Naive thymus-derived CD8-positive, alpha-beta T cell (primary cell): ENCODE measurements at places on chromosomes 2 and 18. TPM values are rescaled to one million over a fixed set of nuclear protein-coding genes. Genes with fewer than 3 reads are reported as not detected.

The TTR gene
- not detected for polyA plus RNA-seq

DNA sequence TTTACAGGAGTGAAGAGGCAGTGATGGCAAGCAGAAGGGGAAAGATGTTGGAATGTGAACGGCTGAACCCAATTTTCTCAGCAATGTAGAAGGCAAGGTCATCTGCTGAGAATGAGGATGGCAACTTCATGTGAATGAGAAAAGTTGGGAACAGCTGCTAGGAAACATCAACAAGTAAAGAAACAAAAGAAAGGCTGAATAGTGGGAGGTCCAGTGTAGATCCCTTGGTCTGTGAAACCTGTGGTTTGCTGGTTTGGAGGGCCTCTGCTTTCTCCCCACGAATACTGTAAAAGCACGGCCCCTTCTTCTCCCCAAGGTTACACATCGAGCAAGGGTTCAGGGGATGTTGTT is 27.4 kb downstream of the MARCHF4 start:
- no peak overlapping the region for H3K4me3 ChIP-seq
- no peaks in the 10 kb centered on the region for H3K27me3 ChIP-seq
- H3K4me1 ChIP-seq, result peaks cover 48% of the 10 kb centered on the region
- H3K27ac ChIP-seq, result no peak overlapping the region
- DNase-seq, result no peak

DNA sequence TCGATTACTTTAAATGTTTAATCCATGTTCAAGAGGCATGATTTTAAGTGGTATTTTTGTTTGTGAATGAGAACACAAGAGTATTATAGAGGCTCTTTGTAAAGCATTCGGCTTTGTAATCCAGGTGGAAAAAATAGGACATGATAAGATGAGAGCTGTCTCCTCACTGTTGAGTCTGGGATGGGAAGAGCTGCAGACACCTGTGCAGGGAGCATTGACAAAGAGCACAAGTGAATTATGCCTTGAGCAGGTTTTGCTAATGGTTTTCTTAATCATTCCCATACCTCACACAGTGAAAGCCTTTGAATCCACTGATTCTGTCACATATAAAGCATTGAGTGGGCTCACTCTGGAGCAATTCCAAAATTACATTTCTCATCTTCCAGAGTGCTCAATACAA is 9.6 kb downstream of the COL6A3 start:
- H3K4me3 ChIP-seq, result no peak overlapping the region
- DNase-seq, result no peak
- H3K4me1 ChIP-seq, result no peaks in the 10 kb centered on the region
- no peaks in the 10 kb centered on the region for H3K36me3 ChIP-seq
- no peaks in the 10 kb centered on the region for H3K27me3 ChIP-seq

DNA sequence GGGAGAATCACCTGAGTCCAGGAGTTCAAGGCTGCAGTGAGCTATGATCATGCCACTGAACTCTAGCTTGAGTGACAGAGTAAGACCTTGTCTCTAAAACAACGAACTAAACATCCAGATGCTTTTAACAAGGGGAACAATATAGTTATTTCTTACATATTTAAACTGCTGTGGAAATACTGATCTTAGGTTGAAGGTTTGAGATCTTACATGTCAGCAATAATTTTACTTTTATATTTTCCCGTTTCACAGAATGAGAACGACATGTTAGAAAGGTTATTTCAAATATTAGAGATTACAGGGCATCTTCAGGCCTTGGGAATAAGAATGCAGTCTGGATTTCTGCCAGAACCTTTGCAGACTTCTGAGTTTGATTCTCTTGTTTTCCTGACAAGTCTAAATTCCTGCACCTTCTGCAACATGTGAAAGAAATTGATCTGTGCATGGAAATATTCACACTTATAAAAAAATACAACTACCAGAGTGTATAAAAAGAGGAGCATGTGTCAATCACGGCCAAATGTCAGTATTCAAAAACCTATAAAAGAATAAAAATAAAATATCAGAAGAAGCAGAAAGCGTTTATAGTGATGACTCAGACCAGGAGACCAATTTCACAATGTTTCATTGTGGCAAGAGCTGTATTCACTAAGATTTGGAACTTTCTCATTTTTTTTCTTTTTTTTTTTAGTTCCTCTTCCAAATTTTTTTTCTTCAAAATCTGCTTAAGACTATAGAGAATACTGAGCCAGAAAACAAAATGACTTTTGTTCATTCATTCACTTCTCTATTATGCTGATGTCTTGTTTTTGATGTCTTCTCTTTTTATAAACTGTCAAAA is 29.6 kb downstream of the COLEC12 start:
- H3K27me3 ChIP-seq, result peaks cover 9% of the 10 kb centered on the region
- H3K4me1 ChIP-seq, result no peaks in the 10 kb centered on the region
- H3K27ac ChIP-seq, result no peak overlapping the region
- H3K4me3 ChIP-seq, result no peak overlapping the region
